ENCODE measurements at places on chromosomes 6 and 20.

- no peak within 1 kb of the TSS for H3K27ac ChIP-seq
- DNase-seq, result no peak
- peak within 1 kb of the TSS; percentile 61 for H3K4me3 ChIP-seq
- no peaks in the 10 kb centered on the region for H3K27me3 ChIP-seq
- no peaks in the 10 kb centered on the region for H3K36me3 ChIP-seq
- H3K4me1 ChIP-seq, result no peaks in the 10 kb centered on the region
Observed at GRCh38 chr6:35776364-35777215, at the start of gene CLPSL2. TSS of gene CLPSL2 (plus strand) at chr6:35776598. CDS start at chr6:35776619, 21 bp downstream.

DNA sequence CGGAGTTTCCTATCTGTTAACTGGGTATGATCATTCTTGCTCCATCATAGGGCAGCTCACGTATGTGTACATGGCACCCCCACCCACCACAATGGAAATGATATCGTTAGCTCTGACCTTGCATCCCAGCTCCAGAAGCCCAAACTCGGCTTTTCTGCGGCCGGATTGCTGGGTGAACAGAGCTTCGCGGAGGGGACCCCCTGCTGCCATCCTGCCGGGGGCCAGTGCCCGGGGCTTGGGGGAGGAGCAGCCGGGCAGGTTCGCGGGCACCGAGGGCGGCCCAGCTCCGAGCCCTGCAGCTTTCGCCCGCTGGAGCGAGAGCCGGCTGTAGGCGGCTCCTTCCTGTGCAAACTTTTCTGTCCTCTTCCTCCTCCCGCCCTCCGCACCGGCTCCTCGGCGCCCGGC, 24.9 kb upstream of the FUCA2 start:
- peaks cover 31% of the 10 kb centered on the region for H3K4me1 ChIP-seq
- no peaks in the 10 kb centered on the region for H3K36me3 ChIP-seq
- no peak overlapping the region for H3K27ac ChIP-seq
- DNase-seq, result no peak

GRCh38 chr20:53847139-53847836, 223.1 kb downstream of the BCAS1 start:
- no peaks in the 10 kb centered on the region for H3K27me3 ChIP-seq
- peaks cover 26% of the 10 kb centered on the region for H3K4me1 ChIP-seq
- H3K36me3 ChIP-seq, result no peaks in the 10 kb centered on the region
- no peak for DNase-seq
- H3K27ac ChIP-seq, result peak overlapping the region; percentile 79

- no peaks in the 10 kb centered on the region for H3K36me3 ChIP-seq
- no peak for DNase-seq
- no peaks in the 10 kb centered on the region for H3K27me3 ChIP-seq
- no peak overlapping the region for H3K4me3 ChIP-seq
Observed at GRCh38 chr6:33963136-33963750, 159.4 kb upstream of the MLN start.

GRCh38 chr6:16758163-16758975, 2.9 kb downstream of the ATXN1 start:
- no peak for DNase-seq
- H3K4me3 ChIP-seq, result peak overlapping the region; percentile 93
- no peaks in the 10 kb centered on the region for H3K36me3 ChIP-seq
- no peak overlapping the region for H3K27ac ChIP-seq
- H3K27me3 ChIP-seq, result no peaks in the 10 kb centered on the region
- H3K4me1 ChIP-seq, result peaks cover 8% of the 10 kb centered on the region

DNA sequence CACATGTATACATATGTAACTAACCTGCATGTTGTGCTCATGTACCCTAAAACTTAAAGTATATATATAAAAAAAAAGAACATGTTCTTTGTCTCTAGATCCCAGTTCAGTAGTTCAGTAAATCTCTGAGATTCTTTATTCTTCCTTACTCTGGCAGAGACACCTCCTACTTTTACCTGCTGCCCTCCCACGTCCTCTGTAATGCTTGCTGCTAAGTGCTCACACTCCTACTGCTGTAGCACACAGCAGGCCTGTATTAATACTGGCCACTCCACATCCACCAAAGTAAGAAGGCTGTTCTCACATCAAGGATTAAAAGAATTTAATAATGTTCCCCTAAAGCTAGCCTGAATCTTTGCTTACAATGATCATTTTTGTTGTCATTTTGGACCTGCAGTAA, 648.4 kb upstream of the EYS start:
- no peaks in the 10 kb centered on the region for H3K36me3 ChIP-seq
- H3K4me1 ChIP-seq, result no peaks in the 10 kb centered on the region
- H3K27me3 ChIP-seq, result no peaks in the 10 kb centered on the region

DNA sequence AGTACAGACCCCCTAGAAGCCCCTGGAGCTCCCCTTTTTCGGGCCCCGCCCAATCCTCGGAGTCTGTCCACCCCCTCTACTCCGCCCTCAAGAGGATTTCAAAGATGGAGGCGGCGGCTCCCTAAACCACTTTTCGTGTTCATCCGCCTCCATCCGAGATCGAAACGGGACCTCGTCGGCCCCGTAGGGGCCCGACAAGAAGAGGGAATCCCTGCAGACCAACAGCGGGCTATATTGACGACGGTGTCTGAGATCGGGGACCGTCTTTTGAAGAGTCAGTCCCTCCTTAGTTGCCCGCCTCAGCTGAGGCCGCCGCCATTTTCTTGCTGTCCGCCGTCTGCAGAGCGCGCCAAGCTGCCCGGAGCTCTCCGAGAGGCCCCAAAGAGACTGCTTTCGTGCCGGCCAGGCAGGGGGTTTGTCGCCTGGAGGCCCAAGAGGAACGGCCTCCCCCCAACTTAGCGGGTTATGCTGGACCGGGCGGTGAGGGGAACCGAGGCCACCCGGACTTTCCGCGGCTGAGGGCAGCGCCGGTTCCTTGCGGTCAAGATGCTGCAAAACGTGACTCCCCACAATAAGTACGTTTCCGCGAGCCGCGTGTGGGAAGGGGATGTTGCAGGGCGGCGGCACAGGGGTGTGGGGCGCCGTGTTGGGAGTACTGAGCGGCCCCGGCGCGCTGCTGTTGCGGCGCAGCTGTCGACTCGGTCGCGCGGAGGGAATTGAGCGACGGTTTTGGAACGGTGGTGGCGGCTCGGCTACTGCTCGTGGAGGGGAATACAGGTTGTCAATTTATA, 4.2 kb downstream of the BRD2 start:
- peak overlapping the region; percentile 79 for H3K27ac ChIP-seq
- H3K4me3 ChIP-seq, result peak overlapping the region; percentile 93
- DNase-seq, result no peak

GRCh38 chr6:20427856-20428255, 26.2 kb downstream of the E2F3 start:
- DNase-seq, result peak; percentile 73
- H3K27me3 ChIP-seq, result no peaks in the 10 kb centered on the region
- peaks cover 27% of the 10 kb centered on the region for H3K4me1 ChIP-seq
- 0 out of 2 replicates have a peak overlapping the region, but pooled peaks have one; percentile 13 for H3K4me3 ChIP-seq
- peaks cover 8% of the 10 kb centered on the region for H3K36me3 ChIP-seq

DNA sequence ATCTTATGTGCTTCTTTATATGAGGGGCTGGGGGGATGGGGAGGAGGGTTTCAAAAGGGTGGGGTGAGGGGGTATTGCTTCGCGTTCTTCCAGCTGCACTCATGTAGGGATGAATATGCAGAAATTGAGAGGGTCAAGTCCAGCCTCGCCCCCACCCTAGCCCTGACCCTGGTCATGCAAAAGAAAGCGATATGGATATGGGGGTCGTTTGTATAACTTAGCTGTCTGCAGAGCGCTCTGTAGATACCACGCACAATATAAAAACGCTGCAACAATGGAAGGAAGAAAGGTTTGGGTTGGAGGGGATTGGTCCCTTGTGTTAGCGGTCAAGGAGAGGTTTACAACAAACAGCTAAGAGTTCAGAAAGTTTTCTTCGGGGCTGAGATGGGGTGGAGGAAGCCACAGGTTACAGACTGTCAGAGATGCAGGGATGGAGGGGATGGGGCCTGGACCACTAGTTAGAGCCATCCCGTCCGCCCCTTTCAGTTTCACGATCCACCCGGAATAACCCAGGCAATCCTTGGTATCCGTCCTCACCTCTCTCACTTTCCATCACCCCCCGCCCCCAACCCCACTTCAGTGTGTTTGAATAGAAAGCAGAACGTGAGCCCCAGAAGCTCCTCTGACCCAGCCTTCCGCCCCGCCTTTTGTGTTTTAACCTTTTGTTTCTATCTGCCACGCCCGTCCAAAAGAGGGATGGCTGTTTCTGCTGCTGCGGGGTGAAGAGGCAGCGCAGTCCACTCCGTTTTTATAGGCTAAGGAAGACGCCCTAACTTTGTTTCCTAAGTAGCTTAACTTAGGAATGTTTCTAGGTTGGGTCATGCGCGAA, 73.5 kb downstream of the SOX4 start:
- peak overlapping the region; percentile 61 for H3K4me3 ChIP-seq
- no peaks in the 10 kb centered on the region for H3K36me3 ChIP-seq
- peaks cover 22% of the 10 kb centered on the region for H3K27me3 ChIP-seq
- H3K4me1 ChIP-seq, result no peaks in the 10 kb centered on the region
- no peak overlapping the region for H3K27ac ChIP-seq

- no peaks in the 10 kb centered on the region for H3K36me3 ChIP-seq
- H3K4me3 ChIP-seq, result no peak overlapping the region
- H3K4me1 ChIP-seq, result no peaks in the 10 kb centered on the region
- DNase-seq, result no peak
- no peaks in the 10 kb centered on the region for H3K27me3 ChIP-seq
- no peak overlapping the region for H3K27ac ChIP-seq
Observed at GRCh38 chr20:14055127-14055742, 59.9 kb downstream of the MACROD2 start.

DNA sequence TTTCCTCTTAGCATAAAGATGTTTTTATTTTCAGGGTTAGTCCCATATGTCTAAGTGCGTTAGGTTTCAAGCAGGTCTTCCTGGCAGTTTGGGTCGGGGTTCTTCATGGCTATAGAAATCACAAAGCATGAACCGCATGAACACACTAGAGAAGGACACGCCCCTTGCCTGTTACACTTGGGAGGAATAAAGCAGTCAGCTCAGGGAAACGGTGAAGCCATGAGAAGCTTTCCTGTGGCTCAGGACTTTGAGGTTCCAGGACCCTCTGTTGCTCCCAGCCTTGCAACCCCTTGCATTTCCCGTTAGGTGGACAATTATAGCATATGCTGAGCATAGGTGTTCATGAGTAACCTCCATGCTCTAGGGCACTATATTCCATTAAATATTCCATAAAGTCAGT, 96.7 kb downstream of the SYCP2 start:
- peaks cover 9% of the 10 kb centered on the region for H3K4me1 ChIP-seq
- no peak overlapping the region for H3K27ac ChIP-seq
- no peak overlapping the region for H3K4me3 ChIP-seq
- no peaks in the 10 kb centered on the region for H3K27me3 ChIP-seq
- no peak for DNase-seq

- no peaks in the 10 kb centered on the region for H3K36me3 ChIP-seq
- H3K4me1 ChIP-seq, result no peaks in the 10 kb centered on the region
- no peaks in the 10 kb centered on the region for H3K27me3 ChIP-seq
- DNase-seq, result no peak
Observed at GRCh38 chr20:37955511-37955910, 52.6 kb downstream of the VSTM2L start.

DNA sequence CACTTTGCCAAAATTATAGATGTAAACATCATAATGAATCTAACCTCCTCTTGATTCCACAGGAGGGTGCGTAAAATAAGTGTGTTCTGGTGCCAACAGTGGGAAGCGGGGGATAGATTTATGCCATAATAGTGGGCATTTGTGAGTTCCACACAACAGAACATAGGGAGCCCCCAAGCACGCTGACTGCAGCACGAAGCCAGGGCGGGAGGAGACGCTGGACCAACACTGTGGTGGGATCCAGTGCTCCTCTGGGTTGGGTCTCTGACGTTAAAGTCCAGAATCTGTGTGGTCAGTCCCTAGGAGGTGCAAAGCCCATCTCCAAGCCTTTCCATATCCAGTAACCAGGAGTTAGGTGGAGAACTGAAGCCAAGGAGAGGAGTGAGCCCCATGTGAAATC, 1.8 kb upstream of the TTLL2 start:
- no peak for DNase-seq
- no peak overlapping the region for H3K27ac ChIP-seq
- H3K4me1 ChIP-seq, result no peaks in the 10 kb centered on the region
- H3K27me3 ChIP-seq, result no peaks in the 10 kb centered on the region
- H3K4me3 ChIP-seq, result no peak overlapping the region

GRCh38 chr6:164108869-164109769, 694.6 kb downstream of the QKI start:
- no peaks in the 10 kb centered on the region for H3K36me3 ChIP-seq
- no peak for DNase-seq
- H3K4me3 ChIP-seq, result no peak overlapping the region
- no peaks in the 10 kb centered on the region for H3K4me1 ChIP-seq
- no peak overlapping the region for H3K27ac ChIP-seq

DNA sequence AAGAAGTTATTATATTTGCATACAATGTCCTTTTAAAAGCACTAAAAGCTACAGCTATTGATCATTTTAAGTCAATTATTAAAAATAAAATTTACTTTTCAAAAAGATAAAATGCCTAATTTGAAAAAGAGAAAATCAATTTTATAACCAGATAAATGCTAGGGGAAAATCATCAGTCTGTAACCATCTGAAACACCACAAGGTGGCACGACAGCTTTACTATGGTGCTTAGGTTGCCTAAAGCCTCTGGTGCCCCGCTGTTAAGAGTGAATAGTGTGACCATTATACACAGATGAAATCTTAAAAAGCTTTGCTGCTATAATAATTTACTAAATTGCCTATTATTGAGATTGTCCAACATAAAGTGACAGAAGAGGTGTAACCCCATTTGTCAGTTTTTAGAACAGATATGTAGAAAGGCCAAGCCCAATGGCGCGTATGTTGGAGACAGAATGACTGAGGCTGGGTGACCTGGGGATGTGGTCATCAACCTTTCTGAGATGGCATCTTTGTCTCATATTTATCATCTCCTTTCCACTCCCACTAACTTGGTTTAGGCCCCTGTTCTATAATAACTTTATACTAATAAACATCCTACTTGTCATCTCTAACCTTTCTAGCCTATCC, 100.8 kb downstream of the MOXD1 start:
- no peak overlapping the region for H3K27ac ChIP-seq
- DNase-seq, result no peak
- peaks cover 1% of the 10 kb centered on the region for H3K27me3 ChIP-seq
- H3K36me3 ChIP-seq, result no peaks in the 10 kb centered on the region
- H3K4me3 ChIP-seq, result no peak overlapping the region

DNA sequence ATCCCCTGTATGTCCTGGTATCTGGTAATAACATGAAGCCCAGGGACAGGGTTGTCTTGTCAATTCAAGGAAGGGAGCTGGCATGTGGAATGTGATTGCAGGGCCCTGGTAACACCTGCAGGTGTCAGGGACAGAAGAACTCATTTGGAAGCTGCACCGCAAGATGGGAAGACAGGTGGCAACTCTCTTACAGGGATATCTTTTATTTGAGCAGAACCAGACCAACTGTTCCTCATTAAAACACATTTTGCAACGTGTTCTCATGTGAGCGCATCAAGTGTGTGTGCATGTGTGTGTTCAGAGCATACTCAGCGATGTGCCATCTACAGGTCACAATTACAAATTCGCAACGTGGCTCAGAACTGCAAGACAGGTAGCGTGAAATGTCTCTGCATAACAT, 370.9 kb upstream of the SOX4 start:
- DNase-seq, result no peak
- no peak overlapping the region for H3K27ac ChIP-seq
- peaks cover 3% of the 10 kb centered on the region for H3K36me3 ChIP-seq
- H3K4me1 ChIP-seq, result no peaks in the 10 kb centered on the region
- no peak overlapping the region for H3K4me3 ChIP-seq

All from GM12878 (cell line).